Panc1 (cell line): ENCODE measurements at places on chromosomes 7 and 10.

- DNase-seq: no peak
Observed at GRCh38 chr7:35909870-35910357, 109.1 kb downstream of the SEPTIN7 start.

DNA sequence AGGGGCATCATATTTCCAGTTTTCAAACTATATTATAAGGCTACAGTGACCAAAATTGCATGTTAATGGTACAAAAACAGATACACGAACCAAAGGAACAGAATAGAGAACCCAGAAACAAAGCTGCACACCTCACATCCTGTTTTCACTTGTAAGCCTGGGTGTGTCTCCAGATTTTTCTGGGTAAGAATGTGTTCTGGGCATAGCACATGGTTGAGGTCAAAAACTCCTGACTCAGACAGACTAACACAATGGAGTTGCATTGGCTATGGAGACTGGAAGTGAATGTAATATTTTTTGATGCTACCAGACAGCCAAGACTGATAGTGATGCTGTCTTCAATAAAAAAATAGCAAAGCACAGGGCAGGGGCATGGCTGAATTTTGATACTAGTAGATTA, 1175.2 kb downstream of the NXPH1 start:
- no peak for DNase-seq

- DNase-seq: no peak
Observed at GRCh38 chr10:3959370-3960325, 174.6 kb upstream of the KLF6 start.

- no peak for DNase-seq
Observed at GRCh38 chr7:101659706-101660105, 30.6 kb upstream of the MYL10 start.

GRCh38 chr10:89391907-89392756, at the start of gene IFIT1:
TSS of gene IFIT1 (plus strand) at chr10:89392623. CDS start at chr10:89392713, 90 bp downstream.
- DNase-seq: no peak

GRCh38 chr7:132557489-132558044, 18.7 kb downstream of the PLXNA4 start:
- DNase-seq: no peak
